CD14-positive monocyte (primary cell): ENCODE measurements at places on chromosomes 7 and 10.

- no peak for DNase-seq
Measured at GRCh38 chr7:132956556-132956955, 125.3 kb downstream of the CHCHD3 start.

DNA sequence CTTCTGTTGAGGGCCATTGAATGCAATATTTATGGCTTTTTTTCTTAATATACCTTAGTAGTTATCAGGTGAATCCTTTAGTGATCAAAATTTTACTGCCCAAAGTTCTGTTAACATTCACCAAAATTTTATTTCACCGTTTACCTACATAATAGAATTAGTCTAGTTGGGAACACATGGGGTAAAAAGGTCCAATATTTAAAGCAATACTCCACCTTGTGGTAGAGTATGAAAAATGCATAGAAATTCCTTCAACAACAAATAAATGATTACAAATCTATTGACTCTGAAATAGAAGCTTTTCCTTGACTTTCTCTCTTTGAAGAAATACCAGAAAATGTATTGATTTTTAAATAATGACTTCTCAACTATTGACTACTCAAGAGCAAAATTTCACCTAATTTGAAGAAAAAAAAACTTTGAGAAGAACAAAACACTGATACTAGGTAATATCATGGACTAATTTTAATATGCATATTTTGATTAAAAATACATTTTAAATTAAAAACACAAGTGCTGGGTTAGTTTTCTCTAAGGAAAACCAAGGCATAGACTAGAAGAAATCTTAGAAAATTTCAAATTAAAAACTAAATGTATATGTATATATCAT lies 43.3 kb downstream of the POLR1F start:
- no peak for DNase-seq

DNA sequence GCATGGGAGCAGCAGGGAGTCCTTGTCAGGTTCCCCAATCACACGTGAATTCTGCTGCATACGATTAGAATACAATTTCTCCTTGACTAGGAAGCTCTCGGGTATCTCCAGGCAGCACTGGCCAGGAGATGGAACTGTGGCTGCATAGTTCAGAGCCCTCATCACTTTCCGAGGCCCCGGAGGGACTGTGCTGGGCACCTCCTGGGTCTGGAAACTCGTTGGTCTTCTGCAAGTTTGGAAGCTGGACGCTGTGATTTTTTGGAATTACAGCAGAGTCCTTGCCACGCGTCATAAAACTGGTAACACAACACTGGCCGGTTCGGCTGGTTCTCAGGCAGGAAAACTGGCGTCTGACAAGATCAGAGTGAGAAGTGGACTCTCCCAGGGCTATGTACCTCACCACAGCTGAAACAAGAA lies 216.1 kb downstream of the CCDC3 start:
- no peak for DNase-seq

DNA sequence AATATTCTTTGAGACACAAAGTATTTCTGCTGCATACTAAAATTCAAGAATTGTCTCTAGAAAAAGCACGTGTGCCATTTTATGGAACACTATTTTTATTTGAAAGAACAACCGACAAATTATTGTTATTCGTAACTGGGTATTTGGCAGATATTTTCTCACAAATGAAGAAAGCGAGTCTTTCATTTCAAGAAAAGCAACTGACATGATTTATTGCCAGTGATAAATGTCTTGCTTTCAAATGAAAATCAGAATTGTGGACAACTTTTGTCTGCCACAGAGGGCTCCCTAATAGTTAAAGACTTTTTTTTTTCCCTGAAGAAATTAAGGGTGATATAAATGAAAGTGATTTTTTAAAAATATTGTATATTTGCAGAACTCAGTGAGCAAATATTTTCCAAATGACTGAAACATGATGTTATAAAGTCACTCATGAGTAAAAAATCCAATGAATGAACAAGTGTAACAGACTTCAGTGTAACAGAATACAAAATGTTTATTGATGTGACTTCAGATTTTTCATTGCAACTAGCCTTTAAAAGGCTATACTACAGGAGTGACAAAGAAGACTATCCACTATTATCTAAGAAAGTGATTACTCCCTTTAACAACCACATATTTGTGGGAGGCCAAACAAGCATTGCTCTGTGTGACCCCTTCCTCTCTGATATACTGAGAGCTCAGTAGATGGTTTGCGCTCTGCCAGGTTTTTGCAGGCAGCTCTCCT lies 49.0 kb upstream of the SEMA3E start:
- no peak for DNase-seq

GRCh38 chr7:28903730-28904577 lies 54.2 kb downstream of the TRIL start:
- no peak for DNase-seq

GRCh38 chr10:14380746-14381145 lies 50.0 kb upstream of the FRMD4A start:
- DNase-seq = no peak

DNA sequence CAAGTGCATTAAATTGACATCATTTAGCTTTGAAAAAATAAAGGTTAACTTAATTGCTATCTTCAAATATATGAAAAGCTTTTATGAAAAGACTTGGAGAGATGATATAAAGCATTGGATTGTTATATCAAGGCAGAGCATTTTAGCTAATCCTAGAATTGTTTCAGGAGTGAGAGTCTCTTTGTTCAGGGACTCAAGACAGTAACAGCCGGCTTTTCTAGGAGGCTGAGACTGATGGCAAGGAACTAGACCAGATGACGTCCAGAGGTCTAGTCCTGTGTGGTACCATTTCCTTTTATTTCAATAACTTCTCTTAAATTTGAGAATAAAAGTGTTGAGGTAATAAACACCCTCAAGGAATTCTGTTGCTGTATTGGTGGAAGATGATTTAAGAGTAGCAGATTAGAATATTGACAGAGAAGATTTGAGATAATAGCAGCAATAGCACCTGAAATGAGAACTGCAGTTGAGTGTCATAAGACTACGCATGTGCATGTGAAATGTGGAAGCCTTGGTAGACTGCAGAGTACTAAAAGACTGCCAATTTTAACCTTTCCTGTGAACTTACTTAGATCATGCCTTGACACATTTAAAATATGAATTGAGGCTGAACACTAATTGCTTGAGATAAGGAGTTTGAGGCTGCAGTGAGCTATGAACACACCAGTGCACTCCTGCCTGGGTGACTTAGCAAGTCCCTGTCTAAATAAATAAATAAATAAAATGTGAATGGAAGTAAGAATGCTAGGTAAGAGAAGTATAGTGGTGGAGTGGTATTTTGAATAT lies 79.6 kb downstream of the ZNRF2 start:
- DNase-seq = no peak

DNA sequence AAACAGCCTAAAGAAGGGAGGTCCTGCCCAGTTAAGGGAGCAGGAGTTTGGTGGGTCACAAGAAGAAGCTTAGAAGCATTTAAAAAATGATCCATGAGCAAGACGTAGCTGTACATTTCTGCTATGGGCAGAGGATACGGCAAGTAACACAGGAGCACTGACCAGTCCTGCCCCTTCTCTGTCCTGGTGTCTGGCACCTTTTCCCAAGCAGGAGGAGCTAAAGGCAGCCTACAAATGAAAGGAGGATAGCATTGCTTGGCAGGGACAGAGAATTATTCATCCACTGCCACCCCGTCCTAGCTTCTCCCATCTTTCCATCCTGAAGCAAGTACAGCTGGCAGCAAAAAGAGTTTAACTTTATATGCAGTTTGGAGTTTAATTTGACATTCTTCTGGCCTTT lies 1077.6 kb downstream of the TYW1 start:
- DNase-seq = no peak

DNA sequence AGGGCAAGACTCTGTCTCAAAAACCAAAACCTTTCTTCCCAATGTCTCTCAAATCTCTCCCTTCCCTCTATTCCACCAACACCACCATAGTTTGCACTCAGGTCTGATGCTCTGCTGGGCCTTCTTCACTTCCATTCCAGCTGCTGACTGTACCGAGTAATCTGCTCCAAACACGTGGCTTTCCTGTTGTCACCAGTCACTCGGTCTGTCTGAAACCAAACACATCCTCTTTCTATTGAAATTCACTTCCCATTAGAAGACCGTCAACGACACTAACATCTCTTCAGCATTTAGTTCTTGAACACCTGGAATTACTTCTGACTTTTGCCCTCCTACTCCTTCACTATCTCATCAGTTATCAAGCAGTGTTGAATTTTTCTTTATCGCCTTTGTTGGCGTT lies 4.7 kb upstream of the NRF1 start:
- DNase-seq = peak; percentile 72

- no peak for DNase-seq
Measured at GRCh38 chr7:99828811-99829210, 998 bp downstream of the CYP3A43 start.

GRCh38 chr7:42642699-42643098 lies 269.2 kb downstream of the C7orf25 start:
- DNase-seq = no peak

DNA sequence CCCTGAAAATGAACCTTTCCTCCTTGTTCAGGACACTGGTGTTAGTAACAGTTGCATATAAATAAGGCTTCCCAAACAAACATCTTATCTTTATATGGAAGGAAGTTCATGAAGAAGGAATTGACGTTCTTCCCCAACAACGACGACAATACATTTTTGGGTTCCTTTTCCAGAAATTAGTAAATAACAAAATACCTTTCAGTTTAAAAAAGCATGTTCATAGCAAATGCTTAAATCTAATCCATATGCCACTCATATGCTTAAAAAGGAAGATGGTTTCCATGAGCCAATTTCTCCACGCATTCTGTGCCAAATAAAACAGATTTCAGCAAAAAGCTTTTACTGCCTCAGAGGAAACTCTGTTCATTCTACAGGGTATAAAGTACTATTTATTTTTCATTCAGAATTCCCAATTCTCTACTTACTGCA lies 182.6 kb downstream of the COBL start:
- DNase-seq = no peak

DNA sequence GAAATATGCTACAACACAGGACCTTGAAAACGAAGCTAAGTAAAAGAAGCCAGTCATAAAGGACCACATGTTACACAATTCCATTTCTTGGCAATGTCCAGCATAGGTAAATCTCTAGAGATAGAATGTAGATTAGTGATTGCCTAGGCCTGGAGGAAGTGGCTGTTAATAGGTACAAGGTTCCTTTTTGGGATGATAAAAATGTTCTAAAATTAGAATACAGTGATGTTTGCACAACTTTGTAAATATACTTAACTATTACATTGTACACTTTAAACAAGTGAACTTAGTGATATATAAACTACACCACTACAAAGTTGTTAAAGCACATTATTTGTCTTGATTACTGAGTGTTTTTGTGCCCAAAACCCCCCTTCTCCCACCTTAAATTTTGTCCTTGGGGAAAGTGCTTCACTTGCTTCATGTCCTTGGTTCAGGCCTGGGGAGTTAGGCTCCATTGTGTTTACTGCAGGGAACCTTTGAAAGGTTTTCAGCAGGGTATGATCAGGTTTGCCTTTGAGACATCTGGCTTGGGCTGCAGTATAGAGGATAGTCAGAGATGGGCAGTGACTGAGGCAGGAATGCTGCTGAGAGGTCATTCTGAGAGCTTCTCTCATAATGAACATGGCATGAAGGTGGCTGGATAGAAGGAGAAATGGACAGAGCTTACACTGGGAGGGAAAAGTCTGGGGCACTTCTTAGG lies 1052.6 kb downstream of the REEP3 start:
- DNase-seq = no peak

GRCh38 chr7:30434140-30434799 lies 44.3 kb downstream of the NOD1 start:
- DNase-seq = peak; percentile 62

DNA sequence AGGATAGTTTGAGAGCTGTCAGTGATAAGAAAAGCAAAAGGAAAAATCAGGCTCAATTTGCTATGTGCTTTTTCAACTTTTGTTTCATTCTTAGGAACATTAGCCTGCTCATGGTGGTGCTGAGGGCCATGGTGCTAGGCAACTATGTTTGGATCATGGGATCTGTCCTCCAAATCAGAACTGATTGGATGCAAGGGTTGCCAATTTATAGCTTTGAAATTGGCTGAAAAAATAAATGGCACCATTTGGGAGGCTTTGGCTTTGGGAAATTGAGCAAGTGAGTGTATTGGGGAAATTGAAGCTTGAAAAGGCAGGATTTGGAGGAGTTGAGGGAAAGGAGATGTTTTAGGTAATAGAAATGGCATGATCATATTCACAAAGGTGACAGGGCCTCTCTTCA lies 103.8 kb downstream of the CYP26A1 start:
- no peak for DNase-seq

DNA sequence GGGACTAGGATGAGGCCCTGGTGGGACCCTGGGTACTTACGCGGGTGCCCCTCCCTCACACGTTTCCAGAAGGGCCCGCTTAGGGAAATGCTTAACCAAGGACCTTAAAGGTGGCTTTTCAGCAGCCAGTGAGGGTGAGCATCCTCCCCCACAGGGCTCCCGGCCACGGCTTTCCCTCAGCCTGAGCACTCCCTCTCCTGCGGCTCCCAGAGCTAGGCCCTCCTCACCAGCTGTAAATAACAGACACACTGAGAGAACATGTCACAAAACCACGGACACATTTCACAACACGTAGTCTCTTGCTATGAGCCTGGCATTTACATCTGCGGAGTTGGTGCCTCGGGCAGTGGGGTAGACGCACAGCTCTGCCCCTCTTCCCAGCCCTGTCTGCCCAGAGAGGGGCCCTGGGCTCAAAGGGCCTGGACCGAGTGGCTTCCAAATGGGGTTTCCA lies 25.2 kb downstream of the GRID1 start:
- DNase-seq = no peak

DNA sequence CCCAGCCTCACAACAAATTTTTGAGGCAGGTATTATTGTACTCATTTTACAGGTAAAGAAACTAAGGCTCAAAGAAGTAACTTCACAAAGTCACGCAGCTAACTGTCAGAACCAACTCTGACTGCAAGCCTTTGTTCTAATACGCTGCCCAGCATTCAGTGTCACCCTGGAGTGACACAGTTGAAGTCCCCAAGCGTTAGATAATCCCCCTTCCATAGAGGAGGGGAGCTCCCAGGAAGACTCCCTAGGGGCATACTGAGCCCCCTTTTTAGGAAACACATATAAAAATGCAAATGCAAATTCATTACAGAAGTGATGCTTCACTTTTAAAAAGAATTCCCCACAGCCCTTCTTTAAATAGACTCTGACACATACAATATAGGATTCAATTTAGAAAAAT lies 101.0 kb upstream of the MACROH2A2 start:
- DNase-seq = no peak

DNA sequence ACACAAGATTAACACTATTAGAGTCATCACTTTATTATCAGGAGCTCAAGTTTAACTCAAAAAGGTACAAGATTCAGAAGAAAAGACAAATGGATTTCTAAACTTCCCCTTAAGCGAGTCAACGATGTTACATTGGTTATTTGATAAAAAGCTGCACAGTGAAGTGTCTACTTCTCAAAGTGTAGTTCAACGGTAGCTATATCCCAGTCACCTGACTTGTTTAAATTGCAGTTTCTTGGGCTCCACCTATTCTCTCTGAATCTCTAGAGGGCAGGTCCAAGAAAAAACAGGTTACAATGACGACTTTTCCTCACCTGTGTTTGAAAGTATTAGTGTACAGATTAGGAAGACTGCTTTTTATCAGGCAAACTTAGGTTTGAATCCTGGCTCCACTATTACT lies 16.6 kb downstream of the MINDY3 start:
- DNase-seq = no peak
